ENCODE measurements at places on chromosomes 2 and 18.

GRCh38 chr2:236136538-236136937 is 31.6 kb downstream of the GBX2 start:
- no peak for DNase-seq

DNA sequence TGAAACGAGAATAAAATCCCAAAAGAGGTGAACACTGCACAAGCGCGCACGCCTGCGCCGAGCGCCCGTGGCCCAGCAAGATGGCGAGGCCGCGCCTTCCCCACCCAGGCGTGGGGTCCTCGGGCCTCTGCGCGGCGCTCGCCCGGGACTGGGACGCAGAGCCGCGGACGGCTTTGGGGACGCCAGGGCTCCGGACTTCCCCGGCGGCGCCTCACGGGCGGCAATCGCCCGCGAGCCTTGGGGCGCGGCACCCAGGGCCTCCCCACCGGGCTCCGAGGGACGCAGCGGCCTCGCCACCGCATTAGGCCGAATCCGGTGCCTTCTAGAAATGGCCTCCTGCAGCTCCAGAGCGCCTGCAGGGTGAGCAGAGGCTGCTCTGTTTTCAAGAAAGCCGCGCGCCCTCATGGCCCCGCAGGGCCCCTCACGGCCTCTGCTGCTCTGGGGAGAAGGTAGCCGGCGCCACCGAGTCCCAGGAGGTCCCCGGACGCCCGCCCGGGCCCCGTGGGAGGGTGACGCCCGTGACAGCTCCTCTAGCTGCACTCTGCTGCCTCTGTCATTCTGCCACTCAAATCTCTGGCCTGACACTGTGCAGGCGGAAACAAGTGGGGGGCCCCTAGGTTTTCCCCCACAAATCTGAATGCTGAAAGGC is 35.9 kb upstream of the POMC start:
- DNase-seq = no peak

GRCh38 chr2:98086491-98087446 is at the start of gene VWA3B:
TSS of gene VWA3B (plus strand) at chr2:98087167. CDS start at chr2:98093093, 5,926 bp downstream.
- DNase-seq = peak; percentile 62

GRCh38 chr2:160459538-160460332 is 33.9 kb downstream of the RBMS1 start:
- DNase-seq = peak; percentile 9

DNA sequence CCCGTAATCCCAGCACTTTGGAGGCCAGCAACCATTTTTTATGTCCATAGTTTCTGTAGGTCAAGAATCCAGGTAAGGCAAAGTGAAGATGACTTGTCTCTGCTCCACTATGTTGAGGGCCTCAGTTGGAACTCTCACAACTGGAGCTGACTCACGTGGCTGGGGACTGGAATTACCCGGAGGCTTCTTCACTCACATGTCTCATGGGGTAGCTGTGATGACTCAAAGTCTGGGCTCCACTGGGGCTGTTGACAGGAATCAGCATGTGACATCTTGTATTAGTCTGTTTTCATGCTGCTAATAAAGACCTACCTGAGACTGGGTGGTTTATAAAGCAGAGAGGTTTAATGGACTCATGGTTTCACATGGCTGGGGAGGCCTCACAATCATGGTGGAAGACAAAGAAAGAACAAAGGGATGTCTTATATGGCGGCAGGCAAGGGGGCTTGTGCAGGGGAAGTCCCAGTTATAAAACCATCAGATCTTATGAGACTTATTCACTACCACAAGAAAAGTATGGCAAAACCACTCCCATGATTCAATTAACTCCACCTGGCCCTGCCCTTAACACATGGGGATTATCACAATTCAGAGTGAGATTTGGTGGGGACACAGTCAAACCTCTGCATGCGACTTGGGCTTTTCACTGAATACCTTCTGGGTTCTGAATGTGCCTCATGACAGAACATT is 7.8 kb upstream of the PPP1R1C start:
- no peak for DNase-seq

DNA sequence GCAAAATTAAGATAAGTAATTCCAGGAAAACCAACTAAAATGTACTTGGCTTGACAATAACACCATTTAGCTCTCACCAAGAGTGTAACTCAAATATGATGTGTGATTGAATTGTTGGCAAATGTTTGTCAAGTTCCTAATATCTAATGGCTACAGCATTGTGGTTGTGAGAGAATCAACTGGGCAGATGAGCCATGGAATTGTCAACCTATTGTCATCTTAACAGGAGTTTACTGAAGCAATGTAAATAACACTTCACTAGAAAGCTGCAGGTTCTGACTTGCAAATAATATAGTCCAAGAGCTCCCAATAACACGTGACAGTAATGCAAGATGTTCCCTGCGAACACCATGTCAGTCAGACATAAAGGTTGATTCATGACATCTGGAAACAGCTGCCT is 495.2 kb upstream of the MEIS1 start:
- no peak for DNase-seq

- no peak for DNase-seq
Measured at GRCh38 chr18:3401669-3402620, 48.0 kb upstream of the TGIF1 start.

GRCh38 chr18:62453864-62454263 is 69.0 kb upstream of the ZCCHC2 start:
- no peak for DNase-seq

DNA sequence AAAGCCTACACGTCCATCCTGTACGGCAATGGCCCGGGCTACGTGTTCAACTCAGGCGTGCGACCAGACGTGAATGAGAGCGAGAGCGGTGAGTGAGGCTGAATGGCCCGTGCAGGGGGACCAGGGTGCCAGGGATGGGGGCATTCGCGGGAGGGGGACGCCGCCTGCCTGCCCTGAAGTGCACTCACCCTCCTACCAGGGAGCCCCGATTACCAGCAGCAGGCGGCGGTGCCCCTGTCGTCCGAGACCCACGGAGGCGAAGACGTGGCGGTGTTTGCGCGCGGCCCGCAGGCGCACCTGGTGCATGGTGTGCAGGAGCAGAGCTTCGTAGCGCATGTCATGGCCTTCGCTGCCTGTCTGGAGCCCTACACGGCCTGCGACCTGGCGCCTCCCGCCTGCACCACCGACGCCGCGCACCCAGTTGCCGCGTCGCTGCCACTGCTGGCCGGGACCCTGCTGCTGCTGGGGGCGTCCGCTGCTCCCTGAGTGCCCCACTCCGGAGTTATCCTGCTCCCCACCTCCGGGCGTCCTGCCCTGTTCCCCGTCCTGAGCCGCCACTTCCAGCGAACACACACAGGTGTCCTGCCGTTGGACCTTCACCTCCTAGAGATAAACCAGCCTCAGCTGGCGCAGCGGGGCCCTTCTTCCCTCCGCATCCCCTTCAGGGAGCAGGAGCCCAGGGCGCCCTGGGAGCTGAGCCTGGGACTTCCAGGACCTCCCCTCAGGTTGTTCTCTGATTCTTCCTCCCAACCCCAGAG is 2.9 kb downstream of the ALPI start:
- no peak for DNase-seq

GRCh38 chr18:48638896-48639771 is 100.3 kb downstream of the CTIF start:
- DNase-seq = no peak

GRCh38 chr18:21069468-21069867 is 42.1 kb downstream of the ROCK1 start:
- DNase-seq = no peak

- no peak for DNase-seq
Measured at GRCh38 chr2:207229161-207229560, 63.4 kb upstream of the KLF7 start.

- no peak for DNase-seq
Measured at GRCh38 chr2:165594935-165595255, 125.4 kb downstream of the CSRNP3 start.

DNA sequence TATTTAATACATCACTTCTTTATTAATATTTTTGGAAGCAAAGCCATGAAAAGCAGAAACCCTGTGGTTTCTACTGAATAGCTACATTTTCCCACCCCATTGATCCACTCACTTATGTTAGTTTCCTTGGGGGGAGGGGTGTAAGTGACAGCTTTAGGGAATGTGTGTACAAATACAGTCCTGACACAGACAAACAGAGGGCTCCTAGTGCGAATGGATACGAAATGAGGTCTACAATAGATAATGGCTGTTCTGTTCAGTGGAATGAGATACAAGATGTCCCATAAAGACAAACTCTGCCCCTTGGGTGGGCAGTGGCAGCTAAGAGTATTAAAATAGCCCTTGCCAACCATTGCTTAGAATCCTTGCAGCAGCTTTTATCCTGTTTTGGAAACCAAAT is 312.9 kb downstream of the NCKAP5 start:
- no peak for DNase-seq

GRCh38 chr2:234098681-234099080 is 48.2 kb downstream of the SPP2 start:
- DNase-seq = peak; percentile 34

GRCh38 chr2:232960862-232961261 is 52.2 kb downstream of the NGEF start:
- DNase-seq = no peak

DNA sequence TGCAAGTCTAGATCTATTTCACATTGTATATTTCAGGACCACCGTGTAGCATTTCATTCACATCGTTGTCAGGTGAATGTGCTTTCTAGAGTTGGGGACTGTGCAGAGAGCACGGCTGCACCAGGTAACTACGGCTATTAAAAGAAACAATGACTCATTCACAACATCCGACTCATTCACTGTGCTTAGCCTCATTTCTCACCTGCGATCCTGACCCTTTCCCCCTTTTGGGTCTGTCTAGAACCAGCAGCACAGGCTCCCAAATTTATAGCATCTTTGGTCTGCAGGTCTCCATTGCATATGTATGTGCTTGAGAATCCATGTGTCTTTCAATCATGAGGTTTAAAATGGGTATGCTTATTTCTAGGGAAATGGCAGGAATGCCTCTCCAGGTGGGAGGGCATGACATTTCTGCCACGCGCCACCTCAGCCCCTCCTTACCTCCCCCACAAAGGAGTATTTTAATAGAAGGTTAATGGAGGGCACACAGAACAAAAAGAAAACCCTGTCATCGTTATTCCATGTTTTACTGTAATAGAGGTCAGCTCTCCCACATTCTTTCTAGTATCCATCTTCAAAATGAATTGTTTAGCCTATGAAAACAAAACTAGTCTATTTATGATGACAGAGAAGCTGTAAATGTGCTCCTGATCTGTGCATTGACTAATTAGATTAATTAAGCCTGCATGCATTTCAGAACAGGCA is 246.7 kb upstream of the EPHA4 start:
- DNase-seq = no peak

DNA sequence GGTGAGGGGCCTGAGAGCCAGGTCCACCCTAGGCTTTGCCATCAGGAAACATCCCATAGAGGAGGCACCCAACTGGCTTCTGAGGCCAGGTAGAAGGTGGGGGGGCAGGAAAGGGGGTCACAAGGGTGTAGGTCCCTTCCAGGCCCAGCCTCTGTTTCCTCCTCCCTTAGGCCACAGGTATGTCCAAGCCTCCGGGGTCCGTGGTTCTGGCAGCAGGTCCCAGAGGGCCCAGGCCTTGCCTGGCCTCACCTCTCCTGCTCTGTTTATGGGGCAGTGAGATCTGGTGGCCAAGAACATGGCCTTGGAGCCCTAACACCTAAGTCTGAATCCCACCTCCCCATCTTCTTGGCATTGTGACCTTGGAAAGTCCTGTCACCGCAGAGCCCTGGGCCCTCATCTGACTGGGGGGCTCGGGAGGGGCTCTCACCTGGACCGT is 21.6 kb upstream of the GPR17 start:
- no peak for DNase-seq

DNA sequence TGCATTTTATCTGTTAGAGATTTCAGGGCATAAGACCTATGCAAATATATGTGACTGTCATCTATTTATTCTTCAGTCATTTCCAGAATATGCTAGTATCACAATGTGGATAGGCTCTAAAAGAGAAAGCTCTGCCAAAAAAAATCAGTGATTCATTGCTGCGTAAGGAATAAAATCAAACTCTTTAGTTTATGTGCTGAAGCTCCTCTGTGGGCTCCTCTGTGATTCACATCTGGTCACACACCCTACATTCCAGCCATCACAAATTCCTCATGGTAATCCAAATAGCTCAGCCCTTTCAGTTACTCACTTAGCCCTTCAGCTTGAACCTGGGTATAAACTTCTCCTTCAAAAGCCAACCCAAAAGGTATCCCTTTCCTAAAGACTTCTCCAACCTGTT is 21.4 kb downstream of the DLGAP1 start:
- no peak for DNase-seq

DNA sequence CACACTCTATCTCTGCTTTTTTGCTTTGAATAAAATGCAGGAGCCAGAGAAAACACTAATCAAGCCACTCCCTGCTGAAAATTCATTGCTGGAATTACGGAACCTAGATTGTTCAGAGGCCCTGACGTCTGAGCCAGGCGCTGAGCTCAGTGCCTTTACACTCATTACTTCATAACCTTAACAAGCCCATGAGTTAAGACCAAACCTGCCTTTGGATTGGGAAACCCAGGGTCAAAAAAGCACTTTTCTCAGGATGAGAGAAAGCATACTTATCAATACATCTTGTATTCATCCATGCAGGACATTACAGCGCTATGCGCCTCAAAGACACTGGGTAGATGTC is 762 bp downstream of the INO80C start:
- DNase-seq = peak; percentile 69

DNA sequence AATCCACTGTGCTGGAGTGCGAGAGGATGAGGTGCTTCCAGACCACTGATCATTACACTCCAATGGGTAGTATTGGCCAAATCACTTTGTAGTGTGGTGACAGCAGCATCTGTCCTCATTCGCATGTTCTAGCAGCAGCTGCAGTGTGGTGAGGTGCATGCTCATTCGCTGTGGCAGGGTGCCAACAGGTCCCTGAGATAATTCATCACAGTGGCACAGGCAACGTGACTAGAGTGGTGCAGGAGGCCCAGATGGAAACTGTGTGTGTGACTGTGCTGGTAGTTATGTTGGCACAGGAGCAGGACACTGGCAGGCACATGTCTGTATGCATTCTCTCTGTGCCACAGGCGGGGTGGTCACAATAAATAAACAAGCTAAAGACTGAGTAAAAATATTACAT is 329.5 kb upstream of the SYT4 start:
- peak; percentile 97 for DNase-seq

- DNase-seq = no peak
Measured at GRCh38 chr2:45806563-45807358, 155.3 kb downstream of the PRKCE start.

GRCh38 chr2:165697748-165698443 is 96.2 kb downstream of the GALNT3 start:
- peak; percentile 77 for DNase-seq

DNA sequence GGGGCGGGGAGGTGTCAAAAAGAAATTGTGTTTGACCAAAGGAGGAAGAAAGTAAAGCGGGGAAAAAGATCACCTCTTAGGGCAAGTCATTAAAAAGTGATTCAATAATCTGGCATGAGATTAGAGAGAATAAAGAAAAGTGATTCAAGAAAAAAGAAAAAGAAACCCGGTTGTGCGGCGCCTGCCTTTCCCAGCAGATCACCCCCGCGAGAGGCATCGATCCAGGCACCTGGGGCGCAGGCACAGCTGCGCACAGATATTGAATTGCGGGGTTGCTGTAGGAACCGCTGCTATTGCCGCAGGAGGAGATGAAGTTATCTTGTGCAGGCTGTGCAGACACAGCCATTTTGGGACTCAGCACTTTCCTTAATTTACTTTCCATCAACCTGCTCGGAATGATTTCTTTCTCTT is 71.2 kb downstream of the PLB1 start:
- DNase-seq = peak; percentile 94

All from NCI-H2171 treated with DMSO at 0.1 percent for 48 hours (cell line).